ENCODE measurements at places on chromosomes 1 and 21.
A peak's percentile ranks its signal among the peaks of the same experiment; 100 is the strongest.

DNA sequence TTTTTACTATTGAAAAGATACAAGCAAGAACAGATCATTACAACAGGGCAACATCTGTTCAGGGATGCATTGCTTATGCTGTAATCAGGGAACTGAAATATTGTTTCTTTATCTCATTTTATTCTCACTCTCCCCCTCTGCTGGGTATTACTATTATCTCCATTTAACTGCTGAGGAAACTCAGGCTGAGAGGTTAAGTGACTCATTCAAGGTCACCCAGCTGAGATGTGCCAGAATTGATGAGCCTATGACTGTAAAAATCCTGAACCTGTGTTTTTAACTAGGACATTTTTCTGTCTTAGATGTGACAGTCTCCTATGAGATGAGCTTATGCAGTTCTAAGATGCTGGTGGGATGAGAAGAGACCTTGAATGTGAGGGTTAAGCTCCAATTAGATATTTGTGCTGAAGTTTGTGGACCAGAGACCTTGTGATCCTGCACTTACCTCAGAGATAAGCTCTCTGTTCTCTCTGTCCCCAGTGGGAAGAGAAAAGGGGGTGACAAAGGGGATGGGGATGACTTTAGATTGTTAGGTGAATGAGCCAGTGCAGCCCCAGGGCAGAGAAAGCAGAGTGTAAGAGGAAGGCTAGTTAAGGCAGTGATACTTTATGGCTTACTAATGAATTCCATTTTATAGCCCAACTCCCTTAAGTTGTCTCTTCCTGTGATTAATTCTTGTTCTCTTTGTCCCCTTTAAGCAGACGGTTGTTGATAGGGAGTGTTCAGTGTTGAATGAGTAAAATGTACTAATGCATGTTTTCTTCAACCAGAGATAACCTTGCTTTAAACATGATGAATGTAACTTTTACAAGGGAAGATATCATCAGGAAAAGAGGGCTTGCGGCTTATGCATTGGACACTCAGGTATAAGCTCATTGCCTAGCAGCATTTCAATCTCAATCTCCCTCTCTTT is 111.4 kb downstream of the HLX start:
- no peak for DNase-seq

GRCh38 chr1:177306981-177307380 is 136.2 kb downstream of the BRINP2 start:
- DNase-seq, result no peak

- no peak for DNase-seq
Measured at GRCh38 chr1:182192215-182192614, 130.7 kb upstream of the ZNF648 start.

- DNase-seq, result no peak
Measured at GRCh38 chr1:39438042-39438441, 53.4 kb upstream of the BMP8A start.

DNA sequence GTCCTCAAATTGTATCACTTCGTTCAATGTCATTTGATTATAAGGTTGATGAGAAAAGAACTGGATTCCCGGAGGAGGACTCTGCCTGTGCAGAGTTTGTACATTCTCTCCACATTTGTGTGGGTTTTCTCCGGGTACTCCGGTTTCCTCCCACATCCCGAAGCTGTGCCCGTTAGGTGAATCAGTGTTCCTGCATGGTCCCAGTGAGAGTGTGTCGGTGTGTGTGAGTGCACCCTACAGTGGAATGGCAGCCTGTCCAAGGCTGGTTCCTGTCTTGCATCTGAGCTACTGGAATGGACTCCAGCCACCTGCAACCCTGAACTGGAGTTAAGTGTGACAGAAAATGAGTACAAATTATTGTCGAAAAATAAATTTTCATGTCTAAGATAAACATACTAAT is 92.2 kb upstream of the KCTD3 start:
- no peak for DNase-seq

GRCh38 chr1:164165466-164165865 is 393.5 kb upstream of the PBX1 start:
- no peak for DNase-seq

DNA sequence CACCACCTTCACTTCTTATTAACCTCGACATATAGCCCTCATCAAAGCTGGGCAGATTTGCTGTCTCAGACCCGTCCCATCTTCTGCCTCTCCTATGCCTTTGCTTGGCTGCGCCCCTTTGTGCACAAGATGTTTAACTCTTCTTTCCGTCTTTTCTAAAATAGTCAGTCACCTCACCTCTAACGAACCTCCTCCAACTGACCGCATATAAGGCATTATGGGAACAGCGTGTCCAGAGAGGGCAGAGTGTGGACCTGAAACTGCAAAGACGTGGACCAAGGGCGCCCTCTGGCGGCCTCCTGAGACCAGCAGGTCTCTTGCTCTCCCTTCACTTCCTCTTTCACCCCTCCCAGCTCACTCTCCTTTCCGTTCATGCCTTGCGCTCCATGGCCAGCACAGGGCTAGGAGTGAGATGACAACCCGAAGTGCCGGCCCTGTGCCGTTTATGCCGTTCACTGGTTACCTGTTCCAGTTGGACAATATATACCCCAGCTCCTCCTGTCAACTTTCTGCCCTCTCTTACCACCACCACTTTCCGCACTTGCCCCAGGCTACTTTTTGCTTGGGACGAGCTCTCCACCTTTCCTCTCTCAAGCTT is 2.5 kb upstream of the METTL25B start:
- DNase-seq, result peak; percentile 78

DNA sequence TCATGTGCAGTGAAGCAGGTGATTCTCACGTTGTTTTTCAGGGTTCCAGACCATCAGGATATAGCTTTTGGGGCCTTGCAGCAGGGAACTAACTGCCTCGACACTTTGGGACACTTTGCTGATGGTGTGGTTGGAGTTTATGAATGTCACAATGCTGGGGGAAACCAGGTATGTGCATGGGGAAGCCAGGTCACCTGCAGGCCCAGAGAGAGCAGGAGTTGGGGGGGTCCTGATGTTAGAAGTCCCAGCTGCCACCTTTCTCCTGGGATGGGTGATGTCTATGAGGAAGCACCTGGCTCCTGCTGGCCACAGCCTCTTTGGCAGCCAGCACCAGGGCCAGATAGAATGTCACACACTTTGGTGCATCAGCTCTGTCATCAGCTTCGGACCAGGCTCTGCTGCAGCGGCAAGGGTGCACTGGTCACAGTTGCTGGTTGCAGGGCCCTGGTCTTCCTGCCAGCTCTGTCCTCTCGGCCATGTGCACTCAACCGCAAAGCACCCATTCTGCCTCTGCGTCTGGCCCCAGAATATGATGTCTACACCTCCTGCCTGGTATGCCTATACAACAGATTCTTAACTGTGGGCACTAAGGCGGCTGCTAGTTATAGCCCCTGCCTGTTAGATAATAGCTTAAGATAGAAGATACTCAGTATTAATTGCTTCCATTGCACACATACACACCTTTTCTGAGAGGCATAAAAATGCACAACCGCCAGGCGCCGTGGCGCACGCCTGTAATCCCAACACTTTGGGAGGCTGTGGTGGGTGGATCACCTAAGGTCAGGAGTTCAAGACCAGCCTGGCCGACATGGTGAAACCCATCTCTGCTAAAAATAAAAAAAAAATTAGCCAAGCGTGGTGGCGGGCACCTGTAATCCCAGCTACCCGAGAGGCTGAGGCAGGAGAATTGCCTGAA is 160.7 kb downstream of the PGBD5 start:
- DNase-seq, result no peak

- peak; percentile 55 for DNase-seq
Measured at GRCh38 chr1:104132382-104132973, 382.8 kb downstream of the AMY1C start.

DNA sequence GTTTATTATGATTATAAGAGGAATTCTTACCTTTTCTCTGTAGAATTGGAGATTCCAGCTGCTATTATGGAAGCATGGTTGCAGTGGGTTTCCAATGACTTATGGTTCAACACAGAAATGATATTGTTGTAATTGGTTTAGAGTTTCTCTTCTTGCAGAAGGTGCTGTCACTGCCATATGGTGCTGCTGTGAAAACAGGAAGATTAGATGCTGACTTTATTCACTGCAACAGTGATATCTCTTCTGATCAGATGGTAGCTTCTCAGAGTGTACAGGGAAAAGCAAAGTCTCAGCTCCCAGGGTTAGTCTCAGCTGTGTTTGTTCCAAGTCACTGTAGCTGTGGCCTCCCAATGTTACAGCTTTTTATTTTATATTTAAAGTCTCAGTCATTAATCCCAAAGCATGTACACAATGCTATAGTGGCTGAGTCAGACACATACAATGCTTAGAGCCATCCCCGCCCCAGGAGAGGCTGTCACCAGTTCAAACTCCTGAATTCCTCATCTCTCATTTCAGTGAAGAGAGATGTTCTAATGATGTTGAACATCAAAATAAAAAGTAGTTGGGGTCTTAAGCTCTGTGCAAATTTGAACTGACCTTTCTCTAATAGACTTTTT is 42.7 kb upstream of the RGS2 start:
- DNase-seq, result no peak

DNA sequence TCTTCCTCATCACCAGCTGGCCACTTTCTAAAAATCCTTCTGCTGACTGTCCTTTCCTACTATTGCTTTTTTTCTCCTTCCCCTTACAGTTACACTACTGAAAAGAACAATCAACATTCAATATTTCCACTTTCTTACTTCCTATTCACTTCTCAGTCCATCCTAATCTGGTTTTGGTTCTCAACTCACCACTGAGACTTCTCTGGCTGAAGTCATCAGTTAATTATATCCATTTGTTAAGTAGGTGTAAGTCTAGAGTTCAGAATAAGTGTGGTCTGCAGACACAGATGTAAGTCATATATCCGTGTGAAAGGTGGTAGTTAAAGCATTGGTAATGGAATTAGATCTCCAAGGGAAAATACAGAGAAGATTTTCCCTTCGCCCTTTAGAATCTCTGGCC is 21.4 kb downstream of the PEA15 start:
- DNase-seq, result no peak

DNA sequence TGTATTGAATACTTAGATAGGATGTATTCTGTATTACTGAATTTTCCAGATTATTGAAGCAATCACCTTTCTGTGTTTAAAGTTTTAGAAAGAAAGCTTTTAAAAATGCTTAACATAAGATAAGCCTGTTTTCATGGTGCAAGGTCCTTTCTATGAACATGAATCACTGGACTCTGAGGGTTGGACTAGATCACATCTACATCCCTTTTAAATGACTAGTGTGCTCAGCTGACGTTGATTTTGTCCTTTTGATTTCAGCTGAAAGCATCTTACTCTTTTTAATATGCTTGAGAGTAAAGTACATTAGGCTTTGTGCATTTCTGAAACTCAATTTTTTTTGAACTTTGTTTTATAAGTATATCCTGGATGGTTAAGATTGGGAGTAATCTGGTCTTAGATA is 16.2 kb downstream of the MIER1 start:
- no peak for DNase-seq

- no peak for DNase-seq
Measured at GRCh38 chr1:112514901-112515300, 6.1 kb downstream of the WNT2B start.

GRCh38 chr1:33331444-33332356 is 10.8 kb upstream of the A3GALT2 start:
- no peak for DNase-seq

DNA sequence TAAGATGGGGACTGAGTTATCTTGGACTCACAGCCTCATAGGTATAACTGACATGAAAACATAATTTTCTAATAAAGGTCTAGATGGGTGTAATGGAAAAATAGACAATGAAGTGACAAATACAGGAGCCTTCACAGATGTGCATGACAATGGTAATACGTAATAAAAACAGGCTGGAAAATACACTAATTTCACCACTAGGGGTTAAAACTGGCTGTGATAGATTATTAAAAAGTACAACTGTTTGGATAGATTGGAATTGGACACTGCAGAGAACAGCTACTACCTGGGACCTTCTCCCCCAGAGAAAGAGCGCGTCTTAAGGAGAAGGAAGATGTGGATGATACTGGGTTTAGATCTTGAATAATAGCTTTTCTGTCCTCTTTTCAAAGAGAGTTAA is 9.8 kb downstream of the KAZN start:
- no peak for DNase-seq

DNA sequence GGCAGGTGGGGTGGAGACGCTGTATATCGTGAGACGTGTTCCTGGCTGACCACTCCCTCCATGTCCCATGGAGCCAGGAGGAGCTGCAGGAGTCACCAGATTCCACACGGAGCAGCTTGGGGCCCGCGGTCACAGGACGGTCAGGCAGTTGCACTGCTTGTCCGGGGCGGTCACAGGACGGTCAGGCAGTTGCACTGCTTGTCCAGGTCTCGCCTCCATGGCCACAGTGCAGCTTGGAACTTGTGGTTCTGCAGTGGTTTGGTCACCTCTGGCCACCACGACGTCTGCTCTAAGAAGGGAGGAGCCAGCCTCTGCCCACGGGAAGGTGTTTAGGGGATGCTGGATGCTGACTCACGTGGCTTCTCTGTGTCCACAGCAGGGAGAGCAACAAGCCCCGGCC is 33.0 kb downstream of the SLX9 start:
- no peak for DNase-seq

DNA sequence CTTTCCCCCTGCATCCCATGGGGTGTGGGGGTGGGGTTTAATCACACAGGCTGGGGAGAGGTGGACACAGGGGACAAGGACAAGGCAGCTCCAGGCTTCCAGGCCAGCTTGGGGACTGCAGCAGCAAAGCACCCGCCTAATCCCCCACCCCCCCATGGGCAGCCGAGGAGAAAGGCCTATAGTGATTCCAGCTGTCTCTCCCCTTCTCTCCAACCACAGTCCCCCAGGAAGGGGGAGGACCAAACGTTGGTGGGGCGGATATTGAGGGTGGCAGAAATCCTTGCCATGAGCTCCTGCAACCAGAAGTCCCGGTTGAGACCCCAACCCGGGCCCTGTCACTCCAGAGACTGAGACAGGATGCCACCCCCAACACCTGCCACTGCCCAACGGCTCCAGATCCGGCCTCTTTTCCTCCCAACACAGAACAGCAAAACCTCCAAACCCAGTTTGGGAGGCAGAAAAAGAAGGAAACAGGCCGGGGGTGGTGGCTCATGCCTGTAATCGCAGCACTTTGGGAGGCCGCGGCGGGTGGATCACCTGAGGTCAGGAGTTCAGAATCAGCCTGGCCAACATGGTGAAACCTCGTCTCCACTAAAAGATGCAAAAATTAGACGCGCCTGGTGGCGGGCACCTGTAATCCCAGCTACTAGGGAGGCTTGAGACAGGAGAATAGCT is 1.7 kb downstream of the EPHA2 start:
- DNase-seq, result no peak

- DNase-seq, result no peak
Measured at GRCh38 chr21:29371464-29371863, 72.7 kb downstream of the BACH1 start.

DNA sequence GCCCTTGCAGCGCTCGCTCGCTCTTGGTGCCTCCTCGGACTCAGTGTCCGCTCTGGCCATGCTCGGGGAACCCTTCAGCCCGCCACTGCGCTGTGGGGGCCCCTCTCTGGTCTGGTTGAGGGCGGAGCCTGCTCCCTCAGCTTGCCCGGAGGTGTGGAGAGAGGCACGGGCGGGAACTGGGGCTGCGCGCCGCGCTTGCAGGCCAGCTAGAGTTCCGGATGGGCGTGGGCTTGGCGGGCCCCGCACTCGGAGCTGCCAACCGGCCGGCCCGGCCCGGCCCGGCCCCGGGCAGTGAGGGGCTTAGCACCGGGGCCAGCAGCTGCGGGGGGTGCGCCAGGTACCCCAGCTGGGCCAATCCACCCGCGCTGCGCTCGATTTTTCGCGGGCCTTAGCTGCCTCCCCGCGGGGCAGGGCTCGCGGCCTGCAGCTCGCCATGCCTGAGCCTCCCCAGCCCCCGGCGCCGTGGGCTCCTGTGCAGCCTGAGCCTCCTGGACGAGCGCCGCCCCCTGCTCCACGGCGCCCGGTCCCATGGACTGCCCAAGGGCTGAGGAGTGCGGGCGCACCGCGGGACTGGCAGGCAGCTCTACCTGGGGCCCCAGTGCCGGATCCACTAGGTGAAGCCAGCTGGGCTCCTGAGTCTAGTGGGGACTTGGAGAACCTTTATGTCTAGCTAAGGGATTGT is 217.0 kb upstream of the PKN2 start:
- DNase-seq, result no peak

All from NCI-H146 (cell line).